ENCODE measurements at places on chromosomes 4 and X.

- DNase-seq, result no peak
Measured at GRCh38 chrX:68286076-68286475, 147.2 kb downstream of the OPHN1 start.

GRCh38 chr4:54897590-54897989 lies 227.8 kb downstream of the KDR start:
- no peak for DNase-seq

GRCh38 chrX:97126020-97126419 lies 242.3 kb downstream of the RPA4 start:
- no peak for DNase-seq

DNA sequence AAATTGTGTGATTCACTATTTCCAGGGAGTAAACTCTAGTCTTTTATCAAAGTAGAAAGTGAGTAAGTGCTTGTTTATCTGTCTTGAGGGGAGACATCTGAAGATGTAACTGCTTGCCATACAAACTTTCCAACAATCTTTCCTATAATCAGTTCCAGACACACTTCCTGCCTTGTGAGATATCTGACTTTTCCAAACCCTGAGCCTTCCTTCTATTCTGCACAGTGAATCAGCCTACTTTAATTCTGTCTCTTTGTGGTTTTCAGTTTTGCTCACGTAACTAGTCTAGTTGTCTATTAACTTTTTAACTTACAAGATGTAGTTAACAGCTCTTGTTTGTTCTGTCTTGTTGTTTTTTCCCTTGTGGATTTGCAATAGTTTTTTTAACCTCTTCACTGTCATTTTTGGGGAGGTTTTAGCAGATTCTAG lies 947.8 kb downstream of the C4orf33 start:
- no peak for DNase-seq

GRCh38 chr4:173529477-173530325 lies at the start of gene HAND2:
Gene HAND2, minus strand, starts transcription at chr4:173530229. Its CDS starts 940 bp downstream, at chr4:173529289.
- no peak for DNase-seq

DNA sequence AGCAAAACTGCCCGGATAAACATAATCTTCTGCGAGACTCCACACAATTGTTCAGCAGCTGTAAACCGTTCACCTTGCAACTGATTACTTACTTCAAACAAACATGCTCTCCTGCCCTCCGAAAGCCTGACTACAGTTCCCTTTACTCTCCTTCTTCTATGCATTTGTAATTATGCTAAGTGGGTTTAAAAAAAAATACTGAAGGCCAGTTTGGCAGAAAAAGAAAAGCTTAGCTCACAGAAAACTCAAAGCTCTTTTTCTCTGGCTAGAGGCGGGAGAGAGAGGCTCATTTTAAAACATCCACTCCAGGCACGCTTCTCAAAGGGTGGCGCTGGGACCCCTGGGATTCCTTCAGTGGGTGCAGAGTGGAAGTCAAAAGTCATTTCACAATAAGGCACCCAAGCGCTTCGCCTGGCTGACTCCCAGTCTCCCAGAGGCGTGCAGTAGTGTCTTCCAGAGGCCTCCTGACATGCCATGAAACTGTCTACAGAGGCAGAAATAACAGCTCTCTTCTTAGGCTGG lies 1.9 kb downstream of the DHRSX start:
- no peak for DNase-seq

- no peak for DNase-seq
Measured at GRCh38 chr4:5974321-5974720, 43.9 kb downstream of the C4orf50 start.

DNA sequence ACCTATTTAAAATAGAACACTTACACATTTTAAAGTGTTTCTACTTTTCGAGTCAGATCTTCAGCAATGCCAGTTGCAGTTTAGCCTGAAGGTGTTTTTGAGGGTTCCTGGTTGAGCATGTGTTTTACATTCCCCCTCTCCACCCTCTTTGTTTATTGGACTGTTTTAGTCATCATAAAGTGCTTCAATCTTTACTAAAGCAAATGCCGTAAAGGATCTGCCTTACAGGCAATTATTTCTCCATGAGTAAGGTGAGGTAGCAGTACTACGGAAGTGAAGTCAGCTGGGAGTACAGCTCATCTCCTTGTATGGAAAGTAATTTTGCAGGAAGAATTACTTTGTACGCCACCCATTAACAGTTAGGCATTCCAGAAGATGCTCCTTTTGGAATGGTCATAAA lies 36.9 kb downstream of the PDLIM5 start:
- no peak for DNase-seq

DNA sequence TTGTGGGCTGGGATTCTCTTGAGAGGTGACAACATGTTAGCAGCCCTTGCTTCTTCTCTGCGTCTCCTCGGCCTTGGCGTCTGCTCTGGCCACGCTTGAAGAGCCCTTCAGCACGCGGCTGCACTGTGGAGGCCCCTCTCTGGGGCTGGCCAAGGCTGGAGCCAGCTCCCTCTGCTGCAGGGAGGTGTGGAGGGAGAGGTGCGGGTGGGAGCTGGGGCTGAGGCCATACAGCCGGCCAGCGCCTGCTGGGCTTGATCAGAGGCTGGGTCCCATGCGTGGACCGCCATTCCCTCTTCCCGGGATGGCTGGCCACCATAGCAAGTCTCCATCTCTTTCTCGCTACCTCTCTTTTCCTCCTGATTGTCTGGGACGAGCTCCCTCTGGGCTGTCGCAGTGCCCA lies 539.0 kb downstream of the PCDH7 start:
- no peak for DNase-seq

GRCh38 chrX:40646489-40647306 lies 663 bp downstream of the CXorf38 start:
- DNase-seq, result peak; percentile 37

DNA sequence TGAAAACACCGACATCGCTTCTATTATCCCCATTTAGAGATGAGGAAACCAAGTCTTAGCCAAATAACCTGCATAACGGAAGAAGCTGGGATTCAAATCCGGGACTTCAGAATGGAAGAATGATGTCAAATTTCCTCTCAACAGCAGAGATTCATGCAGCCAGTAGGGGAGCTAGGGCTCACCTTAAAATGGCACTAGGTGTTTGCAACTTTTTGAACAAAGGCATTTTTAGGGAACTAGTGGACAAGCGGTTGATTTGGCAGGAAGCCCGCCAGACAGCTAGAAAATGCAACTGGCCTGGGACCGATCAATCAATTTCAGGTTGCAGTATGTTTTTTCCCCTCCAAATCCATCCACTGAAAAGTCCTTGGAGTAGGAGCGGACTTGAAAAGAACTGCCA lies 224.2 kb downstream of the PTTG2 start:
- DNase-seq, result no peak
